ENCODE measurements at places on chromosomes 7 and 10. TPM values are rescaled to one million over a fixed set of nuclear protein-coding genes. Genes with fewer than 3 reads are reported as not detected.

DNA sequence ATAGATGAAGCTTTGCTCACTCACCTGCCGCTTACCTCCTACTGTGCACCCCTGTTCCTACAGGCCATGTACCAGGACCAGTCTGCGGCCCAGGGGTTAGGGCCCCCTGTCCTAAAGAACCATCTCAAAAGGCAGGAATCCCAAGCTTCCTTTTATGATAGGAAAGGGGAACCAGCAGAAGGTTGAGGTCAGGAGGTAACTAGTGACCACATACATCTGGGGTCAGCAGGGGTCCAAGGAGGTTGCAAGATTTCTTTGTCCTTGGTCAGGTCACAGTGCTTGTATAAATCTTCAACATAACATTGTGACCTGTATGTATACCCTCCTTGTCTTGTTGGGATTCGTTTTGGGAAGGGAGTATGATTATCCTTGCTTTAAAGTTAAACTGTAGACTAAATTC, 73.8 kb downstream of the OAT start:
- H3K4me3 ChIP-seq = no peak overlapping the region
- no peak overlapping the region for H3K27ac ChIP-seq
- H3K27me3 ChIP-seq = no peaks in the 10 kb centered on the region
- no peaks in the 10 kb centered on the region for H3K4me1 ChIP-seq
- DNase-seq = no peak

GRCh38 chr7:34361663-34362250, 296.3 kb upstream of the NPSR1 start:
- no peak for DNase-seq
- no peaks in the 10 kb centered on the region for H3K4me1 ChIP-seq
- no peaks in the 10 kb centered on the region for H3K36me3 ChIP-seq
- H3K27me3 ChIP-seq = no peaks in the 10 kb centered on the region
- no peak overlapping the region for H3K4me3 ChIP-seq

Gene VAX1
- total RNA-seq = not detected

- no peak overlapping the region for H3K4me3 ChIP-seq
- H3K27me3 ChIP-seq = no peaks in the 10 kb centered on the region
- H3K27ac ChIP-seq = no peak overlapping the region
- H3K4me1 ChIP-seq = no peaks in the 10 kb centered on the region
Measured at GRCh38 chr10:76297780-76298281, 866.4 kb downstream of the LRMDA start.

DNA sequence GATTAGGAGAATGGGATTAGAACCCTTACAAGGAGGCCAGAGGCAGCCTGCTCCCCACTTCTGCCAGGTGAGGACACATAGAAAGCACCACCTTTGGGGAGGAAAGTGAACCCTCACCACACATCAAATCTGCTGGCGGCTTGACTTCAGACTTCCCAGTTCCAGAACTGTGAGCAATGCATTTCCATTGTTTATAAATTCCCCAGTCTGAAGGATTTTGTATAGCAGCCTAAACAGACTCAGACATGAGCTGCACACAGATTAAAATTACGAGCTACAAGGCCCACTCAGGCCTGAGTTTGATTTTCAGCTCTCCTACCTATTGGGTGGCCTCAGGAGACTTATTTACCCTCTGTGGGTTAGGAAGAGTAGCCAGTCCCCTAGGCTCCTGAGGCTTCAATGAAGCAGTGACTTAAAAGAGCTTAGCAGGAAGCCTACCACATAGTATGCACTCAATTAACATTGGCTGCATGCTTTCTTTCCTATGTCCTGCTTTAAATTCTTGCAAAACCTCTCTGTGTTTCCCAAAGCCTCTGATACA, 350.7 kb upstream of the ZMIZ1 start:
- H3K4me1 ChIP-seq = no peaks in the 10 kb centered on the region
- no peak overlapping the region for H3K27ac ChIP-seq
- H3K27me3 ChIP-seq = no peaks in the 10 kb centered on the region
- no peak overlapping the region for H3K4me3 ChIP-seq
- H3K36me3 ChIP-seq = no peaks in the 10 kb centered on the region

DNA sequence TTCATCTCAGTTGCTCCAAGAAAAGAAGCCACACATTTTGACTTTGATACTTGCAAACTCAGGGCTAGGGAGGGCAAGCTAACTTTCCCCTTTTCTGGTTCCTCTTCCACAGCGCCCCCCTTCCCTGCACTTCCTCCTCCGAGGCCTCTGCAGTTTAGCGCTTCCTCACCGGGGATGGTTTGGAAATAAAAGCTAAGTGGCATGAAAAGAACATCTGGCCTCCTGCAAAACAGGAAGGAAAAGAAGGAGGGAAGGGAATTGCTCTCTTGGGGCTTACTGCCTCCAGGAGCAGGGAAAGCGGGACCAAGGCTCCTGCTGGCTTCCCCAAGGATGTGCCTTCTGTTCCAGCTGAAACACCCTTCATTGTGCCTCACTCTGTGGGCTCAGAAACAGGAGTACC, 42.3 kb downstream of the PRKCQ start:
- H3K4me1 ChIP-seq = no peaks in the 10 kb centered on the region
- H3K36me3 ChIP-seq = no peaks in the 10 kb centered on the region
- DNase-seq = no peak
- no peaks in the 10 kb centered on the region for H3K27me3 ChIP-seq
- no peak overlapping the region for H3K4me3 ChIP-seq

All from right lobe of liver (tissue), 6 donors.